ENCODE measurements at places on chromosomes 4 and X.

- DNase-seq = no peak
Measured at GRCh38 chrX:18461431-18461830, 36.0 kb downstream of the CDKL5 start.

- no peak for DNase-seq
Measured at GRCh38 chr4:170428929-170429328, 339.2 kb upstream of the AADAT start.

- DNase-seq = no peak
Measured at GRCh38 chr4:16418814-16419213, 192.5 kb upstream of the TAPT1 start.

DNA sequence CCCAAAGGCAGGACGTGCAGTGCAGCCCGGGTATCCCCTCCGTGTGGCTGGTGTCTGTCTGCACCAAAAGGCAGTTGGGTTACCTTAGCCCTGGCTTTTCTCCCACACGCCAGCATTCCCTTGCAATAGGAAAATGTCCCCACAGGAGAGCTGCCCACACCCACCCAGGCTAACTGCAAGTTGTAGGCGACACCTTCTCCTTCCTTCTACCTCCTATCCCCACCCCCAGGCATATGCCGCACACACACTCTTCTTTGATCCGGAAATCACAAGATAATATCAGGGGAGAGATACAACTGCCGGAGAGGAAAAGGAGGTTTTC lies 444 bp upstream of the APBB2 start:
- no peak for DNase-seq

DNA sequence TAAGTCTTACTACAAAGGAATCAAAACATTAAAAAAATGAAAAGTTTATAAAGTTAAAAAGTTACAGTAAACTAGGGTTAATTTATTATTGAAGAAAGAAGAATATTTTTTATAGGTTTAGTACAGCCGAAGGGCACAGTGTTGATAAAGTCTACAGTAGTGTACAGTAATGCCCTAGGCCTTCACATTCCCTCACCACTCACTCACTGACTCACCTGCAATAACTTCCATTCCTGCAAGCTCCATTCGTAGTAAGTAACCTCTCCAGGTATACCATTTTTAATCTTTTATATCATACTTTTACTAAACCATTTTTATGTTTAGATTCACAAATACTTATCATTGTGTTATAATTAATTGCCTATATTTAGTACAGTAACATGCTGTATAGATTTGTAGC lies 307.5 kb upstream of the FAM241A start:
- DNase-seq = no peak

- no peak for DNase-seq
Measured at GRCh38 chr4:150828159-150828558, 186.9 kb downstream of the LRBA start.

DNA sequence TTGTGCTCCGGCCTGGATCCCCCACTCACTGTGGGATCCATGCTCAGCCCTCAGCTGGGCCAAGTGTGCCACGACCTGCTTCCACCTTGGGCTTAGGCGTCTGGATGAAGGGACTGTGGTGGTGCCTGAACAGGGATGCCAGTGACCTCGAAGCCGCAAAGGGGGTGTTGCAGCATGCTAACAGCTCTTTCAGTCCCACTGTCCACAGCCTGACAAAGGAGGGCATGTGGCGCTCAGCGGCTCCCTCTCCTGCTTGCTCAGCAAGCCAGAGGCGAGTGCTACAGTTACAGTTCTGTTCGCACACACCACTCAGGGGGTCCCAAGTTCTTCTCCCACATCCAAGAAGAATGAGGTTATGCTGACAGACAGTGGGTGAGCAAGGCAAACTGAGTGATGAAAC lies 5.2 kb upstream of the IGBP1 start:
- no peak for DNase-seq

GRCh38 chr4:101604976-101605375 lies 185.6 kb upstream of the BANK1 start:
- DNase-seq = no peak

GRCh38 chr4:17068891-17069290 lies 170.4 kb upstream of the LDB2 start:
- DNase-seq = no peak

DNA sequence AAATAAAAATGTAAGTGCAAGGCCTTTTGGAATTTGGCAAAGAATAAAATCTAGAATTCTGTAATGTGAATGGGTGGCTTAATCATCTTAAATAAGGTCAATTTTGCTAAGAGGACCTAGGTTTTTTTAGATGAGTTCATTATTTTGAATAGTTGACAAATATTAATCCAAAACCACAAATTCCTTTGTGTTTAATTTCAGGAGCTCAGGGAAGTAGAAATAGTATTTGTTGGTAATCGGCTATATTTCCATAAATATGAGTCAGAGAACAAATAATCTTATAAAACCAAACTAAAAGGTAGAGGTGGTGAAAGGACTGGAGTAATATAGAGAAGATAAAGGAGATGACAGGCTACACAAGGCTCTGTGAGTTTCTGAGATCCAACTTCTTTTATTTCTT lies 190.4 kb upstream of the TLL1 start:
- DNase-seq = no peak

- DNase-seq = no peak
Measured at GRCh38 chrX:25810202-25810601, 327.9 kb upstream of the MAGEB18 start.

DNA sequence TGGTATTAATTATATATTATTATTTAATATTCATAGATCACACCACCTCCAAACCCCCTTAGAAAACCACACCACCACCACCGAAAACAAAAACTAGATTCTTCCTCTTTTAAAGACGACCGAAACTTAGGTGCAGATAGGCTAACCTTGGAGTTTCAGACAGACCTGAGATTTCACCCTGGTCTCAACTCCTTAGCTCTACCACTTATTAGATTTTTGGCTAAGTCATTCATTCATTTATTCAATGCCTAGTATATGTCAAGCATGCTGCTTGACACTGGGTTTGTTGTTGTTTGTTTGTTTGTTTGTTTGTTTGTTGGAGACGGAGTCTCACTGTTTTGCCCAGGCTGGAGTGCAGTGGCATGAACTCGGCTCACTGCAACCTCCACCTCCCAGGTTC lies 9.5 kb upstream of the BMP2K start:
- no peak for DNase-seq

DNA sequence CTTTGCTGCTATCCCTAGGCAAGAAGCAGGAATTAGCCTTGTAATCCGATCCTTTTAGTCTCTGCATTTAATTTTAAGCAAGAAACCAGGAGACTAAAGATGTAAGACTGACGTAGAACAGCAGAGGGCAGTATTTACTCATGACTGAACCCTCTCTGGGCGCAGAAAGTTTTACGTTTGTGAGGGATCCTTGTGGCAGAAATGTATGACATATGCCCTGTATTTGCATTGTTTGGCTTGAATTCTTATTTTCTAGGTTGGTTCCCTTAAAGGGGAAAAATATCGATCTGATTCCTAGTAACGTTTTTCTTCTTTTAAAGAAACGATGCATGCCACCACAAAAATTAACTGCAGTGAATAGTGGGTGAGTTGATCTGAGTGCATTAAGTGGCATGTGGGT lies 1.3 kb upstream of the FAT4 start:
- DNase-seq = no peak

DNA sequence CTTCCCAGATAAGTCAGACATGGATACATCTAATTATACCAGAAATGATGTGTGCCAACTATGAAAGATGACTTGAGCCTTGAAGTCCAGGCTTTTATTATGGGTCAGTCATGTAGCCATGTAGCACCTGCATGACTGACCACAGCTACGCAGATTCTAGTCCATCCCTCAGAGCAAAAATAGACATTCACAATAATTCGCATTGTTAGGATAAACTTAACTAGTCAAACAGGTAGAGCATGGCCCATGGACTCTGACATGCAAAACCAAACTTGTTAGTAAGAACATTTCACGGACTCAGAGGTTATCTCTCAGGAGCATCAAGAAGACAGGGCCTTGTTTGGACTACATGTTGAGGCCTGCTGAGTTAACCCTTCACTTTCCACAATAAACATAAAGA lies 132.6 kb downstream of the PWWP3B start:
- no peak for DNase-seq

DNA sequence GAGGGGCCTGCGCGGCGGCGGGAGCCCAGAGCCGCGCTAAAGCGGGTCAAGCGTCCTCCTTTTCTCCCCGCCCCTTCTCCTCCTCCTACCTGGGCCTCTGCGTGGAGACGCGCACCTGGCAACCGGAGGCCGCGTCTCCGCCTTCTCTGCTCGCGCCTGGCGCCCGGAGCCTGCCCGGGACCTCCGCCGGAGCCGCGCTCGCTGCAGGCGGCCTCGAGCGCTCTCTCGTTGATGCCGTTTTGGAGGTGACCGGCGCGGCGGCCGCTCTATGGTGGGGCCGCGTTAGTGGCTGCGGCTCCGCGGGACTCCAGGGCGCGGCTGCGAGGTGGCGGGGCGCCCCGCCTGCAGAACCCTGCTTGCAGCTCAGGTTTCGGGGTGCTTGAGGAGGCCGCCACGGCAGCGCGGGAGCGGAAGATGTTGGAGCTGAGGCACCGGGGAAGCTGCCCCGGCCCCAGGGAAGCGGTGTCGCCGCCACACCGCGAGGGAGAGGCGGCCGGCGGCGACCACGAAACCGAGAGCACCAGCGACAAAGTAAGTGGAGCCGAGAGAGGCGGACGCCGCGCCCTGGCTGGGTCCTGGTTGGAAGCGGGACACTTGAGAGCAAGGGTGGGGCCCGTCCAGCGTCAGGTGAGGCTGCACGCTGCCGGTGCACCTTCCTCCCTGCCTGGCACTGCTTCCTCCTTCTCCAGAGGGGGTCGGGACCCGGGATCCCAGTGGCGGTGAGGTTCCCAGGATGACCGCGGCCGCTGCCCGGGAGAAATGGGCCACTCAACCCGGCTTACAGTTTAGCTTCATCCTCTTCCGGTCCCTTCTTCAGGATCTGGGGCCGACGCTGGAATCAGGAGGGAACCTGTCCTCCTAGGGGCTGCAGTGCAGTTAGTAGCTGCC lies at the start of gene CDS1:
Gene CDS1, plus strand, starts transcription at position 140 of the 888 bp plus-strand sequence. Its CDS starts 275 bp downstream, at position 415.
- DNase-seq = no peak

DNA sequence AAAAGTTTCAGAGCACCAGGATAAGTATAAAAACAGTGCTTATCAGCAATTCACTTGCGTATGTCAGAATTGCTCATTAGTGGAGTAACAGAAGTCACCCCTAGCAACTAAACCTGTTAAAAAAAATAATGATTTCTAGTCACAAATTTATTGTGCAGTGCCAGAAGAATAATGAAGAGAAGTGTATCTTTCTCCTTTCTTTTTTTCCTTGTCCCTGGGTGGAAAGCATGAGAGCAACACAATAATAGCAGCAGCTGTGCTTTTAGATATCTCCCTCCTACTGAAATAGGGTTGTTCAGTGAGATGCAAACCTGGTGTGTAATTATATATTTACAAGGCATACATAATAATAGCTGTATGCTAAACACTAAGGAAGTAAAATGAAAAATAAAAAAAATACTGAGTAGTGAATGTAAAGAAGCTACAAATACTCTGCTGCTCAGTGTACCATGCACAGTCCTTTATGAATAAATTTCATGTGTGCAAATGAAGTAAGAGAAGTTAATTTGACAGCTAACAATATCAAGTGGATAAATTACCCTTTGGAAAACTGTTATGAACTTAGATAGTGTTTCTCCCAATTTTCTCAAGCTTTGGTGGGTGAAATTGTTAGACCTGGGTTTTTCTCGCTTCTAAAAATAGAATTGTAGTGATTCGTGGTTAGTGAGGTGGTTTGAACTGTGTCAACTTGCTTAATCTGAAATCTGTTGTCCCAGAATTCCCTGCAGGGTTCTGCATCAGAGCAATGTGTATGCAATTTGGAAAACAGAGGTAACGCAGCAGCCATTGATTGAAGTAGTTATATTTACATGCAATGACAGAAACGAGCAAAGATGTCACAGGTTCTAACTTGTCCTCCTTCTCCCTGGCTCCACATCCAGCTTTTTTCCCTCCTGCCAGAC lies 125.7 kb upstream of the NDST3 start:
- no peak for DNase-seq

DNA sequence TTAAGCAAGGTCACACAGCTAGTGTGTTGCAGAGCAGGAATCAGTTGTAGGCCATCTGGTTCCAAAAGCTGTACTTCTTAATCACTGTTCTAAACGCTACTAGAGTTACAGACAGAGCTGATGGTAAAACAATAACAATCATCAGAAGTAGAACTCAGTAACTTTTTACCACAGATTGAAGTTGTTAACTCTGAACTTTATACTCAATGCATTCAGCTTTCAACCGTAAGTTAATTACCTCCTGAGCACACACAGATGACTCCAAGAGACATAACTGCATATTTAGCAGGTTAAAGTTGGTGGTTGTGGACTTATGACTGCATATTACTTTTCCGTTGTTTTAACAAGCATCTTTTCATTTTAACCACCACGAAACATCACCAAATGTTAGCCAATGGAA lies 127.3 kb downstream of the PRSS12 start:
- DNase-seq = no peak

- no peak for DNase-seq
Measured at GRCh38 chrX:22541926-22542325, 269.2 kb downstream of the CBLL2 start.

DNA sequence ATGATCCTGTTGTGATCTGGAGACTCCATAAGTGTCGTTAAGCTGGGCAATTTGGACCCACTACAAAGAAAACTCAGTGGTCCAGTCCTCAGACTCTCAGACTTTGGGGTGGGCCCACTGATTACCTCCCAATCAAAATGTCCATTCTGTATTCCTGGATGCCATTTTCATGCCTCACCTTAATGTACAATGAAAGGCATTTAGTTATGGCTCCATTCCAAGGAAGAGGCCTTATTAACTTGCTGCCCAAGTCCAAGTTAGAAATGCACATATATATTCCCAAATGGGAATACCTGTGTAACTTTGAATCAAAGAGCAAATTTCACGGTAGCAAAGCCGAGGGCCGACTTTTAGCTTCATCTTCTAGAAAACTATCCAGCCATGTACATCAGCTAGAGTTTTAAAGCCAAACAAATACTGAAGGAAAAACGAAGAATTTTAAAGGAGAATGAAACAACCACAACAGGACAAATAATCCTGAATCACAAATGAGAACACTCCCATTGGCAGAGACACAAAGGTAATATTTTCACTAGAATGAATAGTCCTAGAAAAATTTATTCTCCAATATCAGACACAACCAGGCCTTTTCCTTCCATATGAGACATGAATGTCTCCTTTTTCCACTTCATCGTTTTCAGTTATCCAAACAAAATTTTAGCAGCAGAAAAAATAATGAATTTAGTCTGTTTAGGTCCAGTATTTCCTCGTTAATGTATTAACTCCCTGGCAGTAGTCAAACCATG lies 63.7 kb upstream of the HHIP start:
- DNase-seq = no peak
